ENCODE measurements at places on chromosomes 13 and 19.

DNA sequence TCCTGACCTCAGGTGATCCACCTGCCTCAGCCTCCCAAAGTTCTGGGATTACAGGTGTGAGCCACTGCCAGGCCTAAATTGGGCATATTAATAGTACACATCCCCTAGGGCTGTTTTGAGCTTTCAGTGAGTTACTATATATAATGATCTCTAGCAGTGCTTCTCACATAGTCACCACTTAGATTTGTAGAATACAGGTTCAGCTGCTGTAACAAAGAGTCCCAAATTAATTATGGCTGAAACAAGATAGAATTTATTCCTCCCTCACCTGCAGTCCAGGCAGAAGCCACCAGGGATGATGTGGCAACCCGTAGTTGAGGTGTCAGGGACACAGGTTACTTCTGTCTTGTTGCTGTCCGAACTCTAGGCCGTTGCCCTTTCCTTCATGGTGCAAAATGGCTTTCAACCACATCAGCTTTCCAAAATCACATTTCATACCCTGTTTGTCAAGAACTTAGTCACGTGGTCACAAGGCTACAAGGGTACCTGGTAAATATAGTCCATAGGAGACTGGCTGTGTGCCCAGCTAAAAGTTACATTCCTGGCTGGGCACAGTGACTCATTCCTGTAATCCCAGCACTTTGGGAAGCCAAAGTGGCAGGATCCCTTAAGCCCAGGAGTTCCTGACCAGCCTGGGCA, 2.9 kb downstream of the PROSER3 start:
- H3K4me1 ChIP-seq, result peaks cover 17% of the 10 kb centered on the region
- no peak overlapping the region for H3K27ac ChIP-seq
- no peak overlapping the region for H3K4me3 ChIP-seq
- H3K36me3 ChIP-seq, result peaks cover 25% of the 10 kb centered on the region
- H3K27me3 ChIP-seq, result no peaks in the 10 kb centered on the region

- H3K4me3 ChIP-seq, result no peak overlapping the region
- H3K36me3 ChIP-seq, result peaks cover 27% of the 10 kb centered on the region
- DNase-seq, result no peak
- no peak overlapping the region for H3K27ac ChIP-seq
- H3K4me1 ChIP-seq, result peaks cover 5% of the 10 kb centered on the region
- no peaks in the 10 kb centered on the region for H3K27me3 ChIP-seq
These were observed 11.9 kb downstream of the LRFN1 start for GRCh38 chr19:39308531-39309304.

DNA sequence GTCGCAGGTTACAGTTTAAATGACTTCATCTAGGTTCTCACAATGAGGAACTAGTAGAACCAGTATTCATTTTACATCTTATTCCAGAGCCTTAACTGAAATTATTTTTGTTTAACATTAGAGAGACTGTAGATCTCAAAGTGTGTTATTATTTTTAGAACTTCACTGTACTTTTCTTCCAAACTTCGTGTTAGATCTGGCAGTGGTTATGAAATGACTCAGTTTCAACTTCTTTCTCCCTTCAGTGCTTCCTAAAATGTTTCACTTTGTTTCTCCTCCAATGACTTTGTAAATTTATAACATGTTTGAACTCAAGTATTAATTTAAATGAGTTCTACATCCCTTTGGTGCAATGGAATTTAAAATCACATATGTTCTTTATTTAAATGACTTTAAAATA, 139.3 kb downstream of the PCDH9 start:
- DNase-seq, result no peak
- no peak overlapping the region for H3K27ac ChIP-seq
- H3K27me3 ChIP-seq, result no peaks in the 10 kb centered on the region
- H3K36me3 ChIP-seq, result no peaks in the 10 kb centered on the region
- peaks cover 1% of the 10 kb centered on the region for H3K4me1 ChIP-seq

DNA sequence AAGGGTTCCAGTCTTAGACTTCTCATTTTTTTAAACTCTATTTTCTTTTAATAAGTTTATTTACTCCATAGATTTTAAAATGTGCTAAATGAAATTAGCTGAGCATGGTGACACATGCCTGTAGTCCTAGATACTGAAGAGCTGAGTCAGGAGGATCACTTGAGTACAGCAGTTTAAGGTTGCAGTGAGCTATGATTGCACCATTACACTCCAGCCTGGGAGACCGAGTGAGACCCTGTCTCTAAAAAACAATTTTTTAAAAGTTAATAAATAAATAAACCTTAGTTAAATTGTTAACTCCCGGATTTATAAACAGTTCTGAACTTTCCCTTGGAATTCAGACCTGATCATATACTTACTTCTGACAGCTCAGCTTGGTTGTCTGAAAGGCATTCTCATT, 32.5 kb downstream of the PCDH20 start:
- H3K27ac ChIP-seq, result no peak overlapping the region
- H3K27me3 ChIP-seq, result no peaks in the 10 kb centered on the region
- no peak for DNase-seq
- no peaks in the 10 kb centered on the region for H3K36me3 ChIP-seq

- no peaks in the 10 kb centered on the region for H3K36me3 ChIP-seq
- DNase-seq, result no peak
- no peak overlapping the region for H3K27ac ChIP-seq
- peaks cover 16% of the 10 kb centered on the region for H3K4me1 ChIP-seq
These were observed 1.5 kb downstream of the OR10H1 start for GRCh38 chr19:15813916-15814315.
